T-helper 9 cell (primary cell): ENCODE measurements at places on chromosomes 6 and 20.

- DNase-seq, result no peak
These were observed 229.6 kb downstream of the LY86 start for GRCh38 chr6:6818078-6818639.

DNA sequence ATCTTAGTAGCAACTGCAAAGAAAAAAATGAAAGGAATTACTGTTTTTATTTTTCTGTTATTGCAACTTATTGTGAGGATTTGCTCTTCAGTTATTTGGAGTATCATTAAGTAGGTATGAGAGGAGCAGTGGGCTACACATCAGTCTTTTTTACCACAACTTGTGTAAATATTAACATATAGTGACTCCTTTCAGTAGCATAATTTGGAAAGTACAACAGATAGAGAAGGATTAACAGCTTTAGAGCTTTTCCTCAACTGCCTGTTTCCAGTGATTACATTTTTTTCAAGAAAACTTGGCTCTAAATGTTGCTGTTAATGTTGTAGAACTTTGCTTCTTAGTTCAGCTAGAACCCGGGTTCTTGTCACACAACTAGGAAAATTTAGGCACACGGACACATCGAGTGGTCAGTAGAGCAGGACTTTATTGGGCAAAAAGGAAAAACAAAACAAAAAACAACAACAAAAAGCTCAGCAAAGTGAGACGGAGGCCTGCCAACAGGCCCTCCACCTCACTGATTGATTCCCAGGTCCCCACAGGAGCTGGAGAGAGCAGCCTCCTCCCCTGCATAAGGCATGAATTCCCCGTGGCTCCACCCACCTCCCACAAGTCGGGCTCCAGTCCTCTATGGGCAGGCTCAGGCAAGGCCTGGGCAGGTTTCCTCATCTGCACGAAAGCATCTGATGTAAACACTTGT lies 75.1 kb downstream of the ADGRG6 start:
- DNase-seq, result no peak

DNA sequence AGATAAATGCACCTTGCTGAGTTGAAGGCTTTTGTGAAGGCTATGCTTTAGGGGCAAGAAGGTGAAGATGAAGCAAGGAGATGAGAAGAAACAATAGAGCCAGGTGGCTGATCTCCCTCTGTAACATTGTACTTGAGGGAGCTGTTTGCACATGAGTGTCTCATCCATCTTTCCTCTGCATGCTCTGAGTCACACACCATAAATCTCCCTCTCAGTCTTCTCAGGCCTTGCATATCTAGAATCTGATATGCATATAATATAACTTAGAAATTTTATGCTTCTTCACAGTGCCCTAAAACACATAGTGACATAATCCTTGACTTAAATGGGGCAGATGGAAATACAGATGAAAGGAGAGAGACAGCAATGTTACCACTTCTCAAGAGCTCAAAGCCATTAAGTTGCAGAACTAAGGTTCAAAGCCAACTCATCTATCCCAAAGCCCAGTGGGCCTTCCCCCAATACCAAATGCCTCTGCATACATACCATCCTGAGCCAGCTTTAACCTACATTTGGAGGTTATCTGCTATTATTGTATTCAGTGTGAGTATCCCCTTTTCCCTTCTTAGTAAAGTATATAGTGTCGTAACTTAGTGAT lies 62.4 kb upstream of the STXBP5 start:
- DNase-seq, result no peak

GRCh38 chr6:8872589-8872988 lies 437.2 kb upstream of the SLC35B3 start:
- DNase-seq, result no peak

DNA sequence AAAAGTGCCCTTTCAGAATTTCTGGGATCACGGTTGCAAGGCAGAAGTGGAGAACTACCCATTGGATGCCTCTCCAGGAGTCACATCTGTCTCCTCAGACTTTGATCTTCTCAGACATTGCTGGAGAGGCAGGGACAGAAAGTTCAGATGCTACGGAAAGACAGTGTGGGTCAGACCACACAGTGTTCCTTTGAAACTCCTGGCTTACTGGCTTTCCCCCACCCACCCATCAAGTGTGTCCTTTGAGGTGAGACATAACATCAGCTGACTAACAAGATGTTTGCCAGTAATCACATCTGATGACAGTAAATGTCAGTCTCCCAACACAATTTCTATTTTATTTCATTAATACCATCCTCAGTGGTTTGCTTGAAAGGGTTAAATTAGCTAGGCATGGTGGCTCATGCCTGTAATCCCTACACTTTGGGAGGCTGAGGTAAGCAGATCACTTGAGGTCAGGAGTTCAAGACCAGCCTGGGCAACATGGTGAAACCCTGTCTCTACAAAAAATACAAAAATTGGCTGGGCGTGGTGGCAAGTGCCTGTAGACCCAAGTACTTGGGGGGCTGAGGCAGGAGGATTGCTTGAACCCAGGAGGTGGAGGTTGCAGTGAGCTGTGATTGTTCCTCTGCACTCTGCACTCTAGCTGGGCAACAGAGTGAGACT lies 67.2 kb upstream of the SNX9 start:
- DNase-seq, result no peak

- DNase-seq, result no peak
These were observed 48.5 kb downstream of the FHL5 start for GRCh38 chr6:96611342-96611991.

GRCh38 chr6:50661636-50662035 lies 51.7 kb upstream of the TFAP2D start:
- DNase-seq, result no peak

DNA sequence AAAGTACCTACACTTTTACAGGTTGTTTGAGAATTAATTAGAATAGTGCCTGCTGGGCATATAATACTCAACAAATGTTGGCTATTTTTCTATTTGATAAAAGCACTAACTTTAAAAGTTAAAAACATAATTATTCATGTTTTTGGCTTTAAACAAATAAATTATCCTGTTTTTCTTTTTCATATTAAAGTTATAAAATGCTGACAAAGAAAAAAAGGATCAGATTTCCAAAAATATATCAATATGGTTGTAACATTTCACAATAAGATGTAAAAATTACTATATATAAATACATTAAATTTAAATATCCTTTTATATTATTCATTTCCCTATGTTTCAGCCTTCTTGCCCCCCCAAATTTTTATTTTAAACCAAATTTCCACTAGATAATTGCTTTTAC lies 312.0 kb downstream of the RNGTT start:
- no peak for DNase-seq

DNA sequence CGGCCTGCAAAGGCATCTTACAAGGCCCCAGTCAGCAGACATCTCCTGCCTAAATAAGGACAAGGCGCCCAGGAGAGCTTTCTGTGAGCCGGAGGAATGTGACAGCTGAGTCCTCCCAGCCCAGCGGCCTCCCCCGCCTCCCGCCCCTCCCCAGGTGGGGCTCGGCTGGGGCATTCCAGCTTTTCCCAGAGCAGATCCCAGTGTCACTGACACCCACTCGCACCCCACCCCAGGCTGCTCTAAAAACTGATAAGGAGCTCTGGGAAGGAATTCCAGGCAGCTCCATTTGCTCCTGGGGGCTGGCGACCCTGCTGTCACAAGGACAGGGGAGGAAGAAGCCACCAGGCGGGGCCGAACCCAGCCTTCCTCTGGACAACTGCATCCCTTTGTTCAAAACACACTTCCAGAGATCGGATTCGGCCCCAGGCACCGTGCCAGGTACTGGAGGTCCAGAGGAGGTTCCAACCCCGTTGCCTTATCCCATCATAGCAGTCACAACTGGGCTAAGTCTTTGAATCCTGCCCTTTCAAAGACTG lies 49.7 kb downstream of the JPH2 start:
- DNase-seq, result no peak

GRCh38 chr20:46622165-46622564 lies 29.1 kb downstream of the SLC13A3 start:
- DNase-seq, result no peak

GRCh38 chr20:58718729-58719128 lies 26.1 kb downstream of the NPEPL1 start:
- no peak for DNase-seq

GRCh38 chr20:11726026-11726425 lies 191.7 kb upstream of the BTBD3 start:
- no peak for DNase-seq

DNA sequence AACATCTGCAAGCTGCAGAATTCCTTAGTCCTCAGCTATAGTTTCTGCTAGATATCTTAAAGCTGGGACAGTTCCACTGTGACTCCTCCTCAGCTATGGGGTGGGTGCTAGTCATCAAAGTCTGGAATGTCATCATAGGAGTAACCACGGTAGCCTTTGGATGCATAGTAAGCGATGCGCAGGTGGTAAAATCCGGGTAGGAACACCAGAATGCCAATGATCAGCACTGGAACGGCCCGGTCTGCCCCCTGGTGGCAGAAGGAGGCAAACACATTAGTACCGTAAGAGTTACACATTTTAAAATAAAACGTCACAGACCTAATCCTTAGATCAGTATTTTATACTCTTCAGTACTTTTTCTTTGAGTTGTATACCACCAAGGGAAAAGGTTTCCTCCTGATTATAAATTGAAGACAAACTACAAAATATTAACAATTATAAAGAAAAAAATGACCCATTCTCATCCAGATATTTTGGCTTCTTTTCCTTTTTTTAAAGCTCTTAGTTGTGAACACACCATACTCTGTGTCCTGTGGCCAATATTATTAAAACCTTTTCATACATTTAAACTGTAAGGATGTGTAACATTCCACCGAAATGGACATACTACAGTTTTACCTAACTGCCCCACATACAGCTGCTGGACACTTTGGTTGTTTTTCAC lies 18.9 kb downstream of the PCNA start:
- peak; percentile 78 for DNase-seq

DNA sequence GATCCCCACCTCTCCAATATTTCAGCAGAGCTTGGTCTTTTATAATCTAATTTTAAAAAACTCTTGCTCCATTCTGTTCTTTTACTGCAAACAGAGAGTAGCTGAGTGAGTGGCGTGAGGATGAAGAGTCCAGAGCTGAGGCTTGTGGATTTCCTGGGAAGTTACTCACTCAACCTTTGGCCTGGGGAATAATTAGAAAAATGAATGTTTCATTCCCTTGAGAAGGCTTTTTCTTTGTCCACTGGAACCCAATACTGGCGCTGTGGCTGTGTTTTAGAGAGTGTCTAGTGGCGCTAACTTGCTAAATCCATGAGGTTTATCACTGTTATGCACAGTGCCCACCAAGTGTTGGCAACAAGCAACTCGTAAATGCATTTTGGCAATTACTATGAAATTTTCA lies 251.5 kb downstream of the HIVEP2 start:
- no peak for DNase-seq

GRCh38 chr20:50446351-50447101 lies 63.7 kb upstream of the PTPN1 start:
- no peak for DNase-seq

DNA sequence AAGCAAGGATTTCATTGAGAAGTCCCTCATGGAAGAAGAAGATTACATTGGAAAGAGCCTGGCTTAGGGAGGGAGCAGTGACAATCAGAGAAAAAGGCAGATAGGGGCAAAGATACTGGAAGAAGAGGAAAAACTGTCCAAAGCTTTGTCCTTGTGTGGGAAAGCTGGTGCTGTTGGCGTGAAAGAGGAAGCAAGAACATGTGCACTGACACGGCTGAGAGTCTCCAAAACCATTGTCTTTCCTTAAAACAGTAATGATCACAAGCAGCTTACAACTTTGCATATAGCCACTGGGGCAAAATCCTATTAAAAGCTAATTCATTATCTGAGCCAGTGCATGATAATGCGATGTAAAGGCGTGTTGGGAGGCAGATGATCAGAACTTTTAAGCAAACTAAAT lies 85.1 kb upstream of the ESR1 start:
- DNase-seq, result no peak

DNA sequence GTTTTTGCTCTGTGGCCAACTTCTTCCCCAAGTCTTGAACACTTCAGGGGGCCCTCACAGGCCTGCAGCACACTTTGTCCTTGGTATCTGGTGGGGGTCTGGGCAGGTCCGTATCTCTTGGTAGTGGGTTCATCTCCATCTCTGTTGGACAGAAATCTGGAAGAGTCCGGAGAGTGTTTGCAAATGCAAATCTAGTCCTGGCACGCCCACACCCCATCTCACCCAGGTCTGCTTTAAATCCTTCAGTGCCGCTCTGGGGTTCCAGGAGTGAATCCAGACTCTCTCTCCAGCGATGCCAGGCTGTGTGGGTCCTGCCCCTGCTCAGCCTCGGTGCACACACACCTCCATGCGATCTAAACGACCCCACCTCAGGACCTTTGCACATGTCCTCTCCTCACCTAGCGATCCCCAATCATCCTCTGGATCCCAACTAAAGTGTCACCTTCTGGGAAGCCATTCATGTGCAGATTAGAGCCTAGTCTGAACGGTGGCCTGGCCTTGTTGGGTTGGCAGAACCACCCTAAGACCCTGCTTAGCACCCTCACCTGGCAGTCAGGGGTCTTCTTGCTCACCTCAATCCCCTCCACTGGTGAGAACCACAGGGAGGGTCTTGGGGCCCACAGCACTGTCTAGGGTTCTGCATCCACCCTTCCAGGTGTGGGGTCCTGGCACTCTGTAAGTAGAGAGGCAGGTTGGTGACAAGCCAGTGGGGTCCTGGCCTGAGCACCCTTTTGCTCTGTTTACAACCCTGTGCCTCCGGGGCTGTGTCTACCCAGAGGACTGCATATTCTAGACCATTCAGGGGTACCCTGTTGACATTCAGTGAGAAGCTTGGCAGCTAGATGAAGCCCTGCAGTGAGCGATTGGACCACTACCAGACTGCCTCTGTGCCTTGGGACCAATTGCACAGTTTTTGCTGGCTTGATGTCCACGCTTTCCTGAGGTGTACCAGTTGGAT lies 100.8 kb downstream of the SYCP2 start:
- DNase-seq, result no peak

DNA sequence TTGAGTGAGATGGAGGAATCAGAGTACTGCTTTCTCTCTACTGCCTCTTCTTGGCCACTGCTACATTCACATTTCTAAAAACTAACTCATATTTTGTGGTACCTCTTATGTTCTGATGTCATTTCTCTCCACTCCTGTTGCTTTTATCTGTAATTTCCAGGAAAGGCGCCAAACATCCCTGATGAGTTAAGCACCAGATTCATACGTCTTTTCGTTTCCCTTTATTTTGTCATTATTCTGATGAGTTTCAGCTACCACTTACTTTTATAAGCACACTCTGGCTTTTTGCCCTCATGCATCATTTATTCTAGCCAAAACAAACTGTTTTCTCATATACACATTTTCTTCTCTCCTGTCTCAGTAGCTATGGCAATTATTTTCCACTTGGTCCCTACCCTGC lies 680.0 kb downstream of the RNF144B start:
- DNase-seq, result no peak

DNA sequence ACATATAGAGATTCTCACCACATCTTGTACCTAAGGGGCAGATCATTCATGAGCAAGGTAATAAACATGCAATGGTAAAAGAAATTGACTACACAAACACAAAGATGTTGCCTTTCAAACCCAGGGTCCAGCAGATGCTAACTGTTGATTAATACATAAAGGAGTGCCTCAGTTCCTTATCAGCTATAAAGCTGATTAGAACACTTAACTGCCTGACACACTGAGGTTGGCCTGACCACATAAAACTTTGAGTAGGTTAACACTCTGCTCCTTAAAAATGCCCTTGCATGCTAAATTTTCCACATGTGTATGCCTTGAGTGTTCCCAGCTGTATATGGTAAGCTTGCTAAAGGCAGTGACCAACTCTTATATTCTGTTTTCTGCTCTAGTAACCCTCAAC lies 14.9 kb downstream of the CRISP2 start:
- DNase-seq, result no peak
